ENCODE measurements at places on chromosomes 2 and 18. TPM values are rescaled to one million over a fixed set of nuclear protein-coding genes. Genes with fewer than 3 reads are reported as not detected.

Gene ANKRD30B
- total RNA-seq, result not detected

Gene SERPINB3
- 0.06 TPM for total RNA-seq

Gene ROCK2
- total RNA-seq, result 24.3 TPM

Gene SCYGR4
- not detected for total RNA-seq

Gene ANKRD62
- not detected for total RNA-seq

Gene SLC25A52
- not detected for total RNA-seq

Gene DCDC2C
- total RNA-seq, result 0.26 TPM

Gene DCC
- not detected for total RNA-seq

Gene RAB6C
- total RNA-seq, result not detected

Gene LOXL3
- total RNA-seq, result 0.35 TPM

Gene CHRNG
- not detected for total RNA-seq

Gene ABCG8
- not detected for total RNA-seq

Gene SLC30A3
- 3.3 TPM for total RNA-seq

Gene SCN3A
- total RNA-seq, result not detected

Gene GALNT14
- 44.3 TPM for total RNA-seq

Gene AFF3
- 0.08 TPM for total RNA-seq

Gene C2orf78
- not detected for total RNA-seq

Gene DNER
- 14.0 TPM for total RNA-seq

Gene IL1RL1
- 1.3 TPM for total RNA-seq

Gene ANKRD44
- 4.9 TPM for total RNA-seq

Gene SETBP1
- 0.63 TPM for total RNA-seq

Gene ELOA2
- total RNA-seq, result not detected

Data from A549 treated with dexamethasone at 1 μM for 4 hours (cell line).